ENCODE measurements at places on chromosomes 16 and 17.

DNA sequence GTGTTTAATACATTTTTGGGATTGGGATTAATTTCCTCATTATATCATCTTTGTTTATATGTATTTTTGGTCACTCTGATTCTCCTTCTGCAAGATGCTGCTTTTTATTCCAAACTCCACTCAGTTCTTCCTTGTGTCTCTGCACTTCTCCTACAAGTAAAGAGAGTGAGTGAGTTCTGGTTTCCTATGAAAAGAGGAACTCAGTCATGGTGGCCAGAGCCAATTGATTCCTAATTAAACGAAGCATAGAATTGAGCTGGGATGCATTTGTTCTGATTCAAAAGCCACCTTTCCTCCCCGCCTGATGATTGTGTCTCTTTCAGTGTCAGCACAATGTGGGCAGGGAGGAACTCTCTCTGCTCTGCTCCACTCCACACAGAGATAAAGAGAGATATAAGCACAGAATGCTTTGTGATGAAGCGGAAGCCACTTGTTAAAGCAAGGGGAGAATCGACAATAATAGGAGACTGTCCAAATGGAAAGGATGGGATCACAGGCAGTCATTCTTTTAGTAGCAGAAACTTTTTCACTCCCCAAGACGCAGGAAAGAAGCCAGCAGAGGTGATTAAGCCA lies 121.3 kb upstream of the GOT2 start:
- DNase-seq: no peak

DNA sequence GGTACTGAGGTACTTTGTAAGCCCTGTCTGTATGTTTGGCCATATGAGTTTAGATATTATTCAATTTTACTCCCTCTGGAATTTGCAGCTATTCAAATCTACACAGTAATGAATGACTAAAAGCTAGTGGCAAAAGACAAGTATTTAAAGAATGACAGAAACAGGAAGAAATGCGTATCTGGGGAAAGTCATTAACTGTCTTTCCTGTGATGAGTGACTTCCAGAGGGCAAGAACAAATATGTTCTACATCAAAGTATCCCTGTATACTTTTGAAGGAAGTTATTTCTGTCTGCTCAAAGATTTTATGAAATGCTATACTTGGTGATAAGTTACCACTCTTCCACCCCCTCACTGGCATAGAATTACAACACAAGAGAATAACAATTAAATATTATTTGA lies 489.3 kb upstream of the SOX9 start:
- DNase-seq: no peak

DNA sequence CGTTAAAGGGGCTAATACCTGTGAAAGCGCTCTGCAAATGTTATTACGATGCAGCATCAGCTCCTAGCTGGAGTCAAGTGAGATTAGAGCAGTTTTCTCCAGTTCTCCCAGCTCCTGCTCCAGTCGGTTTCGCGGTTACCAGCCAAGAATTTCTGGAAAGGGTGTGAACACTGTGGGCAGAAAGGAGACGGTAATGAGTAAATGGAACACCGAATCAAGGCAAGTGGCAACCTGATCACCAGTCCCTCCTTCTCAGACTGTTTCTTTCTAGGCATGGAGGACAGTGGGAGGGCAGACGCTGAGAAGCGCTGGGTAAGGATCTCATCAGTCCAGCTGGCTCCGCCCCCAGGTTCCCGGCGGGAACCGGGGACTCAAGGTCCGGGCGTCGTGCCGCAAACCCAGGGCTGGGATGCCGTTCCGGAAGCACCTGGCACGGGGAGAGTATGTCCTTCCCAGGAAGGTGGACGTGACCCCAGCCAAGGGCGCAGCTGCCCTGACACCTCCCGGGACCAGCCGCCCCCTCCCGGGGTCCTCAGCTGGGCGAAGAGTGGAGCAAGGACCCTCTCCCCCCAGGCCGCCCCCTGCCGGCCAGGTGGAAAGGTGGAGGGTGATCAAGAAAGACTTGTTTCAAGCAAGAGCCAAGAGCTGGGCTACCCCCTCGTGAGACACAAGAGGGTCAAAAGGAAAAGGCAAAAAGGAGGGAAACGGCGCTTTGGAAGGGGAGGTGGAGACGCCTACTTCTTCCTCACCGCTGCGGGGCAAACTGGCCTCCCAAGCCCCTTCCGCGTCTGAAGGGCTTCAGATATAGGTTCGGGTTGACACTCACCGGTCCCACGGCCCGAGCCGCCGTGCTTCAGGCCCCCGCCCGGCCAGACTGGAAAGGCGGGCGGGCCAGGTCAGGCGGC lies 481 bp downstream of the MYO19 start:
- peak; percentile 75 for DNase-seq

DNA sequence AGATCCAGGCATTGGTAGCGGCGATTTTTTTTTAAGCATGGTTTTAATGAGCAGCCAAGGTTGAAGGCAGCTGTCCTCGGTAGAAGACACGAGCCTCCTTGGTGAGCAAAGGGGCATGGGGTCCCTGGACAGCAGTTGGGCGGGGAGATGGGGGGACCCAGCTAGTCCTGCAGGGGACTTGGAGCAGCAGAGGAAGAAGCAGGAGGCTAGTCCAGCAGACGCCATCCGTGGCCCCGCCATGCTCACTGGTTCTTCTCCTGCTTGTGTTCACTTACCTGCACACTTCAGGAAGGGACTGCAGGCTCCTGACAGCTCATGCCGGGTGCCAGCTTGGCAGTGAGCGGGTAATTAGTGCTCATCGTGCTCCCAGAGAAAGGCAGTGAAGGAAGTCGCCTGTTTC lies 130.2 kb upstream of the CDH5 start:
- no peak for DNase-seq

- DNase-seq: no peak
Measured at GRCh38 chr16:88782454-88783390, 2.3 kb downstream of the PIEZO1 start.

GRCh38 chr16:14405611-14406537 lies 224.2 kb downstream of the PARN start:
- DNase-seq: peak; percentile 79

DNA sequence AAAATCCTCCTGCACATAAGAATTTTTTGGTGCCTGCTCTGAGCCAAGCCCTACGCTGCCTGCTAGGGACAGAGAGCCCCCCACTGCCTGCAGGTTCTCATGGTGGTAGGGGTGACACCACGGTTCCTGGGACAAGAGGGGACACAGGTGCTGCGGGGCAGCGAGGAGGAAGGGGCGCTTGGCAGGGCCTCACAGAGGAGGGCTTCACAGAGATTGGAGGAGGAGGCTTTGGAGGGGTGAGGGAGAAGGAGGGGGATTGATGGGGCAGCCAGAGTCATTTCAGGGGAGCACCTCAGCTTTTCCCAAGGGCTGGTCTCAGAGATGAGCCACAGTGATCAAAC lies 29.8 kb upstream of the GSG1L start:
- DNase-seq: no peak

- DNase-seq: no peak
Measured at GRCh38 chr16:20846030-20846429, 39.7 kb downstream of the REXO5 start.

All from BE2C (cell line).